ENCODE measurements at places on chromosomes 5 and 9. TPM values are rescaled to one million over a fixed set of nuclear protein-coding genes. Genes with fewer than 3 reads are reported as not detected.

The DEPDC1B gene
- total RNA-seq = 1.5 TPM

The ARID3C gene
- not detected for total RNA-seq

The GABRA1 gene
- total RNA-seq = not detected

GRCh38 chr5:98938464-98938863 lies 9.7 kb upstream of the CHD1 start:
- no peak for DNase-seq

DNA sequence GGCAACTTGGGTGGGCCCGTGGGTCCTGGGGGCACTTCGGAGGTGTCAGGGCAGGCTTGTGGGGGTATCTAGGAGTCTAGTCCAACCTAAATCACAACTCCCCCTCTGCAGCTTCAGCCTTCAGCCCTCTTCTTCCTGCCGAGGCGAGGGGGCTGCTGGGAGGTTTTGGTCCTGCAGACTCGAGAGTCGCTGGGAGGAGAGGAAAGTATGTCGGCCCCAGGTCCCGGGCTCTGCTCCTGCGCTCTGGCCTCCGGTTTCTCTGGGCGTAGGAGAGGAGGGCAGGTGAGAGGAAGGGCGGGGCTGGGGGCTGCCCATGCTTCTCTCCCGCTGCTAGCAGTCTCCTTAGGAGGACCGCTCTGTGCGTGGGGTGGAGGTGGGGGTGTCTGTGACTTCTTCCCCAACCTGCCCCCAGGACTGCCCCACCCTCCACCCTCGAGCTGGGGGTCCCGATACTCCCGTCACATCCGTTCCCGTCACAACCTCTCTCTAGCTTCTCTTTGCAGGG lies 139.8 kb upstream of the COL5A1 start:
- no peak for DNase-seq

- DNase-seq = no peak
Observed at GRCh38 chr9:73680831-73681230, 529.2 kb downstream of the ANXA1 start.

GRCh38 chr9:129720181-129720864 lies 32.5 kb downstream of the PTGES start:
- DNase-seq = no peak

DNA sequence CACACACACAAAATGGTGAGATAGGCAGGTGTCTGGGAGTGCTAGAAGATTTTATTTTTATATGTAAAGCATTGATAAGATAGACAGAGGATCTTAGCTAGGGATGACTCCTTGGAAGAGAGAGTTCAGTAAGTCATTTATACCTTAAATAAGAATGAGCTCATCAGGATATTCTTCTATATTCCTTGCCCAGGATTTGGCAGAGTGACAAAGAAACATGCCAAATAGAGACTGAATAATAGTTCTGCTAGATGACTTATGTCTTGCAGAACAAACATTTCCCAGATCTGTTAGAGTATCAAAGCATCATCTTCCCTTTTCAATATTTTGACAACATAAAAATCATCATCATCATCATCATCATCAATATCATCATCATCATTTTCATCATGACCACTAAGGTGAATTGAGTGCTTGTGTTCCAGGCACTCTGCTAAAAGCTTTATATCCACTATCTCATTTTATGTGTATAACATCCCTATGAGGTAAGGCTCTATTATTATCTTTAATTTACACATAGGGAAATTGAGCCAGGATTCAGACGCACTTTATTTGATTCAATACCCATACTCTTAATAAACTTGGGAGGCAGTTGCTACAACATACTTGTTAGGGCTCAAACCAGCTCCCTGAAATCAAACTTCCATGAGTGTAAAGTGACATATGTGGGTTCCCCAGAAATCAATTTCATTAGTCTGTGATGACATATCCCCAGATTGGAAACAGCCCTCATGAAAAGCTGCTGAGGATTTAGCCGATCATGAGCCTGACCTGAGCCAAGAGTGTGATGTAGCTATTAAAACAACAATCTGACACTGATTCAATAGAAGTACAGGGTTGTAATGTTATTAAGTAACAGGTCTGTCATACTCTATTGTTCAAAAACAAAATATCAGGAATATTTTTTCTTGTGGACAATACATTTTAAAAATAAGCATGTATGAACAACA lies 176.3 kb upstream of the SEMA6A start:
- no peak for DNase-seq
